ENCODE measurements at places on chromosomes 4 and X.

DNA sequence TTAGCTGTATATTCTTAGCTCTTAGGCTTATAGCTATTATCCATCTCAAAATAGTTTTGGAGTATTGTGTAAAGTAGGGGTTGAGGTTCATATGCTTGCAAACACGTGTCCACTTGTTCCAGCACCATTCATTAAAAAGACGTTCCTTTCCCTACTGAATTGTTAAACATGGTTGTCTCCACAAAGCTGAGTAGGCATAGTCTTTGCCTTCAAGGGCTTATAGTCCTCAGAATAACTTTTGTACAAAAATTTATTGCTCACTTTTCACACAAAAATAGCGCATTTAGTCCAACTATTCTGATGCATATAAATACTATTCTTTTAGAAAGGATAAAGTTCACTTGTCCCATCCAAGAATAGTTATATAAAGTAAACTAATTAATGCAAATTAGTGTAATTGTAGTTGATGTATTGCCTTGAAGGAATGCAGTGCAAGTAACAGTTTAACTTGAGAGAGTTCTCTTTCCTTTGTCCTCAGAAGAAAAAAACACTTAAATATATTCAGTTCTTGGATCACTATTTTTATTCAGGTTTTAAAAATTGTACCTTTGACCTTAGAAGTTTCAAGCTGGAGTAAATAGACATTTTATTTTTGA is 14.1 kb downstream of the LRIT3 start:
- no peaks in the 10 kb centered on the region for H3K27me3 ChIP-seq
- no peak overlapping the region for H3K4me3 ChIP-seq
- no peak for DNase-seq
- H3K27ac ChIP-seq: no peak overlapping the region
- no peaks in the 10 kb centered on the region for H3K36me3 ChIP-seq

- no peak within 1 kb of the TSS for H3K27ac ChIP-seq
- H3K36me3 ChIP-seq: no peaks in the 10 kb centered on the region
- no peak for DNase-seq
- H3K27me3 ChIP-seq: peaks cover 6% of the 10 kb centered on the region
- H3K4me3 ChIP-seq: no peak within 1 kb of the TSS
- no peaks in the 10 kb centered on the region for H3K4me1 ChIP-seq
Observed at GRCh38 chrX:131058136-131058868, at the start of gene ARHGAP36. TSS of gene ARHGAP36 (plus strand) at chrX:131058346. CDS start at chrX:131081666, 23,320 bp downstream.

GRCh38 chr4:56215901-56216300 is 171.4 kb downstream of the AASDH start:
- no peaks in the 10 kb centered on the region for H3K36me3 ChIP-seq
- no peaks in the 10 kb centered on the region for H3K4me1 ChIP-seq
- DNase-seq: peak; percentile 7
- no peaks in the 10 kb centered on the region for H3K27me3 ChIP-seq
- no peak overlapping the region for H3K27ac ChIP-seq

GRCh38 chr4:117156806-117157205 is 71.4 kb upstream of the TRAM1L1 start:
- no peak overlapping the region for H3K27ac ChIP-seq
- no peaks in the 10 kb centered on the region for H3K36me3 ChIP-seq
- no peak overlapping the region for H3K4me3 ChIP-seq
- H3K4me1 ChIP-seq: no peaks in the 10 kb centered on the region
- no peak for DNase-seq
- H3K27me3 ChIP-seq: no peaks in the 10 kb centered on the region

DNA sequence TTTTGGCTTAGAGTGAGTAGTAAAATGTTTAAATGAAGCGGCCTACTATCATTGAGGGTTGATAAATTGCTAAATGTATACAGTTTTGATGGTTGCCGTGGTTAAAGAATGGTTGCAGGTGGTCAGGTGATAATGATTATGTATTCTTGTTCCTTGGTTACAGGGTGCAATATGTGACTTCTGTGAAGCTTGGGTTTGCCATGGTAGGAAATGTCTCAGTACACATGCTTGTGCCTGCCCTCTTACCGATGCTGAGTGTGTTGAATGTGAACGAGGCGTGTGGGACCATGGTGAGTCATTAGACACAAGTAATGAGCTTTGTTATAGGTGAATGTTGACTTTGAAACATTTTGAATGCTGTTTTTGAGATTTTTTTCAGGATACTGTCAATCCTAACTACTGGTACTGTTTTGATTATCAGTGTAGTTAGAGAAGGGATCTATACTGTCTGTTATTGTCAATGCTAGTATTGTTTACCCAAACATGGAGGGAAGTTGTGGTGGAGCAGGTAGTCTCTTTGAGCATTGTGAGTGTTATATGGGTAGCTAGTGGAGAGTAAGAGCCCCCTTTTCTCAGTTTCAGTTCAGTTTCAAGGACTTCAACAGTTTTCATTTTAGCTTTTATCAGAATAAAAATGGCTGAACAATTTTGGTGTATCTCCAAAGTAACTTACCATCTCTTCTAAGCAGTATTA is 8.9 kb downstream of the ZNF330 start:
- H3K27ac ChIP-seq: no peak overlapping the region
- no peak overlapping the region for H3K4me3 ChIP-seq
- H3K4me1 ChIP-seq: no peaks in the 10 kb centered on the region
- H3K36me3 ChIP-seq: peaks cover 18% of the 10 kb centered on the region
